ENCODE measurements at places on chromosomes 5 and 9.

- DNase-seq: no peak
Measured at GRCh38 chr5:168327994-168328393, 36.5 kb downstream of the WWC1 start.

DNA sequence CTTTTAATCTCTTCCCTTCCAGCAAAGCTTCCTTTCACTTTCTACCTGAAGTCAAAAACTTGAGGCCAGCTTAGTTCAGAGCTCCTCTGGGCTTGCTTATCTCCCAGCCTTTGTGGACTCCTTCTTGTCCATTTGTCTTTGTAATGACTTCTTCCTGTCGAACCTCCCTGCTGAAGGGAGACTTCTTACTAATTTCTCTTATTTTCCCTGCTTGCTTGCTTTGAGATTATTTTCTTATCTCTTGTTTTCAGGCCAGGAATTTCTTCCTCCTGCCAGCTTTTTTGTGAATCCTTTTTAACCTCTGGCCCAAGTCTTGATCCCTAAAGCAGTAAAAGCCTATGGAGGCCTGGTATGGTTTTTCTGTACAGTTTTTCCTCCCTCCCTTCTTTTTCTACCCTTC, 46.8 kb upstream of the DHFR start:
- DNase-seq: no peak

- no peak for DNase-seq
Measured at GRCh38 chr9:18394847-18395351, 79.1 kb upstream of the ADAMTSL1 start.

DNA sequence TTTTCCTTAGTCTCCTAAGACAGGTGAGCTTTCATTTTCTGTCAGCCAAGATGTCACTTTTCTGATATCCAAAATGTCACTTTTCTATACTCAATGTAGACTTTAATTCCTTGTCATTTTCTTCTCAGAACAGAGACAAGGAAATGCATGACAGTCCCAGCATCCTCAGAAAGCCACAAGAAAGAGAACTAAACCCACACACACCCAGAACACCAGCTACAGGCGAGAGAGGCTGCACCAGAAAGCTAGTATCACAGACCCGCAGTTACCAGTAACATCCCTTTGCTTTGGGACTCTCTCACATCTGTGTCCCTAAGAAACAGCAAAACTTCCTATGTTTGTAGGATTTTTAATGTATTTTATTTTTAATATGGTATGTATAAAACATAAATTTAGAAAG, 17.1 kb downstream of the TRMO start:
- DNase-seq: peak; percentile 55

DNA sequence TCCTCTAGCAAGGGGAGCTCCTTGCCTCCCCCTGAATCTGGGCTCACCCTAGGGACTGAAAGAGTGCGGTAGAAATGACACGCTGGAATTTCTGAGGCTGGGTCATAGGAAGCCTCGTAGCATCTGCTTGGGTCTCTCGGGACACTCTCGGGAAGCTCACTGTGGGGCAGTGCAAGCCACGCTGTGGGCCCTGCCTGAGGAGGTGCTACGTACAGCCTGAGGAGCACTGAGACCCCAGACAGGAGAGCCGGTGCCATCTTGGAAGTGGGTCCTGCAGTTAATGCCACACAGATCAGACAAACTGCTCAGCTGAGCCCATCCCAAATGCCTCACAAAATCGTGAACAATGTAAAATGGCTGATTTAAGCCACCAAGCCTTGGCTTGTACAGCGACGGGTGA, 1.8 kb downstream of the MRPL36 start:
- no peak for DNase-seq

- DNase-seq: no peak
Measured at GRCh38 chr5:178241688-178242231, 9.2 kb upstream of the PHYKPL start.

DNA sequence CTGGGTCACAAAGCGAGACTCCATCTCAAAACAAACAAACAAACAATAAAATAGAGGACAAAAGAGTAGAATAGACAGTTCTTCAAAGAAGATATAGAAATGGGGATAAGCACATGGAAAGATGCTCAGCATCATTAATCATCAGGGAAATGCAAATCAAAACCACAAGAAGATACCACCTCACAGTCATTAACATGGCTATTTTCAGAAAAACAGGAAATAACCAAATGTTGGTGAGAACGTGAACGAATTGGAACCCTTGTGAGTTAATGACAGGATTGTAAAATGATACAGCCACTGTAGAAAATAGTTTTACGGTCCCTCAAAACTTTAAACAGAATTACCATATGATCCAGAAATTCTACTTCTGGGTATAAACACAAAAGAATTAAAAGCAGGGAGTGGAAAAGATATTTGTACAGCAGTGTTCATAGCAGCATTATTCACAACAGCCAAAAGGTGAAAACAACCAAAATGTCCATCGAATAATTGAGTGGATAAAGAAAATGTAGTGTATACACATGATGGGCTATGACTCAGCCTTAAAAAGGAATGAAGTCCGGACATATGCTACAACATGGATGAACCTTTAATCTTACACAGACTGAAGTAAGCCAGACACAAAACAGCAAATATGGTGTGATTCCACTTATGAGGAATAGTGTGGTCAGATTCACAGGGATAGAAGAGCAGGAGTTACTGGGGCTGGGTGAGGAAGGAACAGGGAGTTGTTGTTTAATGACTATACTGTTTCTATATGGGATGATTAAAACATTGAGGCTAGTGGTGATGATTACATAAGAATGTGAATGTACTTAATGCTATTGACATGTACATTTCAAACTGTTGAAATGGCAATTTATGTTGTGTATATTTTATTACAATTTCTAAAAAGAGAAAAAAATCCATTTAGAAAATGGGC, 19.7 kb downstream of the OR2V2 start:
- DNase-seq: no peak

- no peak for DNase-seq
Measured at GRCh38 chr5:14395411-14395810, 186.2 kb upstream of the OTULINL start.

- DNase-seq: no peak
Measured at GRCh38 chr5:29208024-29208423, 1985.5 kb upstream of the CDH6 start.

DNA sequence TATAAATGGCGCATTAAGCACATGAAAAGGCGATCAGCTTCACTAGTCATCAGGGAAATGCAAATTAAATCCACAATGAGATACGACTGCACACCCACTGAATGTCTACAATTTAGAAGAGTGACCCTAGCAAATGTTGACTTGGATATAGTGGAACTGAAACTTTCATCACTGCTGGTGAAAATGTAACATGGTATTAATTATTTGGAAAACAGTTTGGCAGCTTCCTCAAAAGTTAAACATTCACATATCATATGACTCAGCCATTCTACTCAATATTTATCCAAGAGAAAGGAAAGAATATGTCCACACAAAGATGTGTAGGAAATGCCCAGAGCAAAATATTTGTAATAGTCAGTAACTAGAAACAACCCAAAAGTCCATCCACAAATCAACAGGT, 146.5 kb downstream of the LPAR1 start:
- no peak for DNase-seq

DNA sequence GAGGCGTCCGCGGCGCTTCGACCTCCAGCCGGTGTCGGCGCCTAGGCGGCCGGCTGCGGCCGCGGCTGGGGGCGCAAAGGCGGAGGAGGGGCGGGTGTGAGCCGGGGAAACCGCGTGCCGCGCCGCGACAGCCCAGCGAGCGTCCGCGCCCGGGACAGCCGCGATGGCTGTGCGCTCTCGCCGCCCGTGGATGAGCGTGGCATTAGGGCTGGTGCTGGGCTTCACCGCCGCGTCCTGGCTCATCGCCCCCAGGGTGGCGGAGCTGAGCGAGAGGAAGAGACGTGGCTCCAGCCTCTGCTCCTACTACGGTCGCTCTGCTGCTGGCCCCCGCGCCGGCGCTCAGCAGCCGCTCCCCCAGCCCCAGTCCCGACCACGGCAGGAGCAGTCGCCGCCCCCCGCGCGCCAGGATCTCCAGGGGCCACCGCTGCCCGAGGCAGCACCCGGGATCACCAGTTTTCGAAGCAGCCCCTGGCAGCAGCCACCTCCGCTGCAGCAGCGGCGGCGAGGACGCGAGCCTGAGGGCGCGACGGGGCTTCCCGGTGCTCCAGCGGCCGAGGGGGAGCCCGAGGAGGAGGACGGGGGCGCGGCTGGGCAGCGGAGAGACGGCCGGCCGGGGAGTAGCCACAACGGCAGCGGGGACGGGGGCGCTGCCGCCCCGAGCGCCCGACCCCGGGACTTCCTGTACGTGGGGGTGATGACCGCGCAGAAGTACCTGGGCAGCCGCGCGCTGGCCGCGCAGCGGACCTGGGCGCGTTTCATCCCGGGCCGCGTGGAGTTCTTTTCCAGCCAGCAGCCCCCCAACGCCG, 605 bp downstream of the CHSY3 start:
- no peak for DNase-seq

DNA sequence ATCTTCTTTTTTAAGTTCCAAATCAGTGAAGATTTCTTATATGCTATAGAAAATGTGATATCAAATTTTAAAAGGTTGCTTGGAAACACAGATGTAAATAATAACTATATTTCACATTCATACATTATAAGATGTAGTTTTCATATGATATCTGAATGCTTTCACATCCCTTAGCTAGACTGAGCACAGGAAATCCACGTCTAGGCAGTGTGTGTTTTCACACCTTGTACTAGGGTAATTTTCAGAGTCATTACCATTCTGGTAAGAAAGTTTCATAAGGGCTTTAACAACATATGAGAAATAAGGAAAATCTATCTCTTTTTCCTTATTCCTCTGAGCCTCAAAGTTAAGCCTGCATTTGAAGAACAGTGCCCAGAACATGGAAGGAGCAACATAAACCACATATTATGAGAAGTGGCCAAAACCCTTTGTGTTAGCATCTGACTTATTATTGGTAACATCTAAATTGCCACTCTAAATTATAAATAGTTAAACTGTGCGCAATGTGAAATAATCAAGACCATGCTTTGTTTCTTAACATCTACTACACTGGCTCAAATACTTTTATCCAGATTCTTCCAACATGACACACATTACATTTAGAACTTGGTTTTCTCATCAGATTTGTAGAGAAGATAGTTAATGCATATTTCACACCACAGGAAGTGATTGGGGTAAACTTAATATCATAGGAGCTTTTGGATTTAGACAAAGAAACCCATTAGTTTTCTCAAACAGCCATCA, 113.3 kb downstream of the PPP2R2B start:
- DNase-seq: no peak
